ENCODE measurements at places on chromosomes 1 and 21.

- no peaks in the 10 kb centered on the region for H3K36me3 ChIP-seq
- H3K4me3 ChIP-seq = no peak overlapping the region
Measured at GRCh38 chr1:50080904-50081586, 27.7 kb upstream of the ELAVL4 start.

GRCh38 chr1:161705537-161705936 is 1.5 kb upstream of the FCRLA start:
- no peaks in the 10 kb centered on the region for H3K27me3 ChIP-seq
- DNase-seq = no peak
- H3K4me3 ChIP-seq = no peak overlapping the region
- no peaks in the 10 kb centered on the region for H3K36me3 ChIP-seq
- no peaks in the 10 kb centered on the region for H3K4me1 ChIP-seq

GRCh38 chr21:35509001-35509704 is 460.1 kb upstream of the RUNX1 start:
- no peaks in the 10 kb centered on the region for H3K27me3 ChIP-seq
- H3K36me3 ChIP-seq = no peaks in the 10 kb centered on the region
- no peak overlapping the region for H3K27ac ChIP-seq
- no peaks in the 10 kb centered on the region for H3K4me1 ChIP-seq
- no peak overlapping the region for H3K4me3 ChIP-seq

GRCh38 chr1:236280438-236281197 is 1.1 kb downstream of the ERO1B start:
- H3K36me3 ChIP-seq = no peaks in the 10 kb centered on the region
- H3K4me3 ChIP-seq = peak overlapping the region; percentile 82
- no peaks in the 10 kb centered on the region for H3K27me3 ChIP-seq
- no peaks in the 10 kb centered on the region for H3K4me1 ChIP-seq

DNA sequence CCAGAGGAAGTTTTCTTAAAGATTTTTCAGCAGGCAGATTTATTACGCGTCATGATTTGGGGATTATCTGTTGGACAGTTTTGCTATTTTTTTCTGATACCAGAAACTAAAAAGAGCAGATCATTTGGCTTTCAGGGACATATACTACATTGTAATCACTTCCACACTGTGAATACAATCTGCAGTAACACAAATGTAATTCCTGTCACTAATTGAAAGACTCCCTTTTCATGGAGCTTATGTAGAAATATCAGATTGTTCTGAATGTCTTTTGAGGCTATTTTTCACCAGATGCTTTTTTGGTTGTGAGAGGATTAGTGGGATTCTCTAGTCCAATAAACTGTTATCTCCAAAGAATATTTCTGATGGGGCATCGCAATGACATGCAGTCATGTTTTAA is 464.2 kb downstream of the DISC1 start:
- no peaks in the 10 kb centered on the region for H3K27me3 ChIP-seq
- H3K4me1 ChIP-seq = no peaks in the 10 kb centered on the region
- H3K4me3 ChIP-seq = no peak overlapping the region
- no peak for DNase-seq
- H3K27ac ChIP-seq = no peak overlapping the region

- no peaks in the 10 kb centered on the region for H3K27me3 ChIP-seq
- H3K4me3 ChIP-seq = no peak overlapping the region
- H3K4me1 ChIP-seq = no peaks in the 10 kb centered on the region
- H3K27ac ChIP-seq = no peak overlapping the region
- no peaks in the 10 kb centered on the region for H3K36me3 ChIP-seq
Measured at GRCh38 chr1:93471911-93472310, 24.0 kb downstream of the FNBP1L start.

GRCh38 chr1:150034336-150034735 is 23.8 kb upstream of the OTUD7B start:
- DNase-seq = no peak
- no peak overlapping the region for H3K27ac ChIP-seq
- H3K27me3 ChIP-seq = no peaks in the 10 kb centered on the region
- no peaks in the 10 kb centered on the region for H3K36me3 ChIP-seq
- no peak overlapping the region for H3K4me3 ChIP-seq
- H3K4me1 ChIP-seq = no peaks in the 10 kb centered on the region

GRCh38 chr1:247440001-247440620 is 17.8 kb downstream of the OR2B11 start:
- H3K36me3 ChIP-seq = no peaks in the 10 kb centered on the region
- H3K4me1 ChIP-seq = no peaks in the 10 kb centered on the region
- H3K4me3 ChIP-seq = no peak overlapping the region
- no peak overlapping the region for H3K27ac ChIP-seq
- H3K27me3 ChIP-seq = no peaks in the 10 kb centered on the region

DNA sequence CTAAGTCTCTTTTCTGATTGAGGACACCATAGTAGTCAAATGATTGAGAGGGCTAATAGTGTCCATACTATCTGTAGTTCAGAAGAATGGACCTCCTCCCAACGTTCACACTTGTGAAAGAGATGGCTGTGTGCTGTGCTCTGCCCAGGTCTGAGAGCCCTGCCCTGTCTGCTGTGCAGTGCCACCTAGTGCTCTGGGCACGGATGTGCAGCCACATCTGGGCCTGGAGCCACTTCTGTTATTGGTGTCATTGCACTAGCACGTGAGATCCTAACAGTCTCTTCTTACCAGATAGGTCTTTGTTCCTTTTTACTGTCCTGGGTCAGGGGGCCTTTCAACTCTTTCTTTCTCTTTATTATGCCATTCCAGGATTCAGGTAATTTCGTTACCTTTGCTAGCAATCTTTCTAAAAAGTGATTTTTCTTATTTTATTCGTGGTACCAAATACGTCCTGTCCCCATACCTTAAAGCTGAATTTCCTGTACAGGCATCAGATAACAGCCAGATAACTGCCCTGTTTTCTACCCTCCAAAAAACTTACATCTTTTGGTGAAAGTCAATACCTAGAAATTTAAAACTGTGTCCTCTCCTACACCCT is 21.7 kb downstream of the INTS3 start:
- no peaks in the 10 kb centered on the region for H3K36me3 ChIP-seq
- no peak overlapping the region for H3K4me3 ChIP-seq
- DNase-seq = peak; percentile 90
- H3K4me1 ChIP-seq = peaks cover 17% of the 10 kb centered on the region
- H3K27ac ChIP-seq = peak overlapping the region; percentile 84
- H3K27me3 ChIP-seq = no peaks in the 10 kb centered on the region
